ENCODE measurements at places on chromosomes 1 and 21. TPM values are rescaled to one million over a fixed set of nuclear protein-coding genes. Genes with fewer than 3 reads are reported as not detected.

KIRREL1 gene
- 42.8 TPM for total RNA-seq

FCRL1 gene
- not detected for total RNA-seq

DNM3 gene
- 0.59 TPM for total RNA-seq

NBPF6 gene
- not detected for total RNA-seq

ECM1 gene
- total RNA-seq = 0.35 TPM

SPATA45 gene
- total RNA-seq = not detected

C1orf226 gene
- total RNA-seq = 1.4 TPM

CAPN9 gene
- not detected for total RNA-seq

GJC2 gene
- total RNA-seq = 1.4 TPM

IGSF21 gene
- not detected for total RNA-seq

KCNH1 gene
- total RNA-seq = not detected

PPM1J gene
- 0.81 TPM for total RNA-seq

C4BPB gene
- not detected for total RNA-seq

- no peak for DNase-seq
Measured at GRCh38 chr1:156251527-156251926, 3.7 kb upstream of the PAQR6 start.

GRCh38 chr1:44002165-44002564, 10.8 kb downstream of the CCDC24 start:
- no peak for DNase-seq

DNA sequence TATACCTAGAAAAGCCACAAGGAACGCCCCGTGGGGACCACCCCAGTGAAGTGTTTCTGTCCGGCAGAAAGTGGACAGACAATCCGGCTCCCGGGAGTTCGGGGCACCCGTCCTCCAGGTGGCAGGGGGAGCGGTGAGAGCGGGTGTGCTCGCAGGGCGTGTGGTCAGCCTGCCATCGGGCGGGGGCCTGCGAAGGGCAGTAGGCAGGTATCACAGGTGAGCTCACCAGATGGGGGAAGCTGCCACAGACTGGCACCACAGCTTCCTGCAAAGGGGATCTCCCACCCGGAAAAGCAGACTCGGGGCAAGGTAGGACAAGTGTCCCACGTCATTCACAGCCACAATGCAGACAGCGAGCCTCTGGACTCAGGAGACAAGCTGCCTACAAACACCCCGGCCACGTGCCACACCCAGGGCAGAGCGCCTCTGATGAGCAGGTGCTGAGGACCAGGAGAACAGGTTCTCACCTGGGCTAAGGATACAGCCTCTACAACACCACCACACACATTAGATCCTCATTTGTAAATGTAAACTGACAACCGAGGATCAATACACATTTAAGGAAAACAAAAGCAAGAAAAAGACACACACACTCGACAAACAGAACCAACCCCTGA, 36.4 kb downstream of the VPS26C start:
- no peak for DNase-seq

- DNase-seq = peak; percentile 51
Measured at GRCh38 chr1:66354311-66355201, 179.4 kb upstream of the SGIP1 start.

DNA sequence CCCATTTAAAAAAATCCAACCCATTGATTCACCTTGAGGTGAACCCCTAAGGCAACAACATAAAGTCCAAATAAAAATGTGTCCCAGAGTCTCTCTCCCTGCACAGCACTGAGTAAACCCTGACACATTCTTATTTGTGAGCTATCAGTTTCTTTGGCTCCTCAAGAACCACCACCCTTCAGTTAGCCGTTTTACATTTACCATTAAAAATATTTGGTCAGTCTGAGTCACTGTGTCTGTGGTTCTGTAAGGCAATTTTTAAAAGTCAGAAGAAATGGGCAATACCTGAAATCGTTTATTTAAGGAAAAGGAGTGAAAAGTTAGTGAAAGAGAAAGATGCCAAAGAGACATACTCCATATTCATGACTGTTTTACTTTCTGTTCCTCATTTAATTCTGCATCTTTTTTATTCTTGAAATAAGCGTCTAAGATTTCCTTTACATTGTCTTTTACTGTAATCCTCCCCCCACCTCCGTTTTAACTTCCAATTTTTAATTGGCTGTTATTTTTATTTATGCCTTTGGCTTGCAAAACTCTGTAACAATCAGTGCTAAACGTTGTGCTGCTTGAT, 91.7 kb upstream of the IVNS1ABP start:
- DNase-seq = no peak

DNA sequence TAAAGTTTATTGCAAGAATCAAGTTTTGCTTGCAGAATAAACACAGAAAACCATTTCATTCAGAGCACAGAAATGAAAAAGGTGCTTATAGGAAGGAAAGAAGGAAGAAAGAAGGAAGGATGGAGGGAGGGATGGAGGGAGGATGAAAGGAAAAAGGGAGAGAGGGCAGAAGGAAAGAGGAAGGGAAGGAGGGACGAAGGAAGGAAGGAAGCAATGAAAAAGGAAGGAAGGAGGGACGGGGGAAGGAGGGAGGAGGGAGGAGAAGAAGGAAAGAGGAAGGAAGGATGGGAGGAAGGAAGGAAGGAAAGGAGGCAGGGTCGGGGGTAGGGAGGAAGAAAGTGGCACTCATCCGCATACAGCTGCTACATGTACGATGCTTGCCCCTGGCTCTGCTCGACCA, 104.9 kb upstream of the GCLM start:
- no peak for DNase-seq

DNA sequence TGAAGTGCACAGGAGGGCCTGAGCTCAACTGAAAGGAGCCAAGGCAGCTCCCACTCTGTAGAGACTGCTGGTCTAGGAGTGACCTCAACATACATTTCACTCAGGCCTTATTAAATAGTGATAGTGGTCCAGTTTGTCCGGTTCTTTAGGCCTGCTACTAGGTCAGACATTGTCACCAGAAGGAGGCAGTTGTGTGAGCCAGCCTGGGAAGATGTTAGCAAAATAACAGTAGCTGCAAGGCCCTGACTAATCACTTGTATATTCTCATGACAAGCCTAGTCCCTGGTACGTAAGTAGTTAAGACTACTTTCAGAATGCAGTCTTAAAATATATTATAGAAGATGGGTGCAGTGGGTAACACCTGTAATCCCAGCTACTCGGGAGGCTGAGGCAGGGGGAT, 264.0 kb upstream of the CAMK1G start:
- DNase-seq = no peak

GRCh38 chr1:116910379-116911187, 867 bp downstream of the PTGFRN start:
- DNase-seq = no peak

GRCh38 chr1:167648252-167648849, 18.3 kb downstream of the RCSD1 start:
- DNase-seq = no peak

- DNase-seq = peak; percentile 55
Measured at GRCh38 chr1:77825131-77825709, 45.8 kb downstream of the MIGA1 start.

DNA sequence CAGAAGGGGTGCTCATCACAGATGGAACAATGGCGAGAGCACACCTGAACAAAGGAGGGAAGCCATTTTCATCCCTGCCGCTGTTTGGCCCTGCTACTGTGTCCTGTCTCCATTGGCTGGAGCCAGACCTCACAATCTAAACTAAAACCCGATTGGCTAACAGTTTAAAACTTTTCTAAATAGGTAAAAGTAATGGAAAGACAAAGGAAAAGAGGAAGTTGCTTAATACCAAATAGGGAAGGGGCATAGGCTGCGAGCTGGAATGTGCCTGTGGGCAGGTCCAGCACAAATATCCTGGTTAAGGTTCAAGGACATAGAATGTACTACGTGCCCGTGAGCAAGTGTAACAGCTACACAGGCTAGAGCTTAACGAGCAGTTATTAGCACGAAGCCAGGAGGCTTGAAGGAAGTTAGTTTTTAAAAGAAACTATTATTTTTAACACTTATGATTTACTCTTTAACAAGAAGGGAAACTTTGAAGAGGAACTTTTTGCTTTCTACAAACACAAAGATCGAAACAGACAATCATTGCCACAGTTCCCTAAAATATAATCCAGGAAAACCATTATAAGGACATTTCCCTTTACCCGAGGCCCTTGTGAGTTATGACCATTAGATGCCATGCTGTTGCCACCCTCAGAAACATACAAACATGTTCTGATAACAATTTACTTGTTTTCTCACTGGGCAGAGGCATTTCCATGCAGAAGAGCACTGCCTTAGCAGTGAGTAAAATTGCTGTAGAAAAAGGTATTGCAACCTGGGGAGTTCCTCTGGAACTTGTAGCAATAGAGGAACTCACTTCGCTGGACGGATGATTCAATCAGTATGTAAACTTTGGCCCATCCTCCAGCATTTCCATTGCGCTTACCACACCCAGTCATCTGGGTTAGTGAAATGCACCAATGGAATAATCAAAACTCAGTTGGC, 4.8 kb upstream of the PTTG1IP start:
- DNase-seq = no peak

GRCh38 chr1:16073490-16074119, at the start of gene FAM131C:
FAM131C (minus strand) TSS chr1:16073651; CDS start chr1:16073442, 209 bp downstream.
- no peak for DNase-seq
